Central memory CD8-positive, alpha-beta T cell (primary cell): ENCODE measurements at places on chromosomes 16 and 17.

- no peak overlapping the region for H3K4me3 ChIP-seq
- H3K27ac ChIP-seq, result no peak overlapping the region
- peaks cover 34% of the 10 kb centered on the region for H3K27me3 ChIP-seq
- no peaks in the 10 kb centered on the region for H3K4me1 ChIP-seq
Observed at GRCh38 chr17:77011173-77012011, 129.4 kb upstream of the SEC14L1 start.

- no peaks in the 10 kb centered on the region for H3K27me3 ChIP-seq
- H3K27ac ChIP-seq, result peak overlapping the region; percentile 60
- H3K4me1 ChIP-seq, result peaks cover 20% of the 10 kb centered on the region
- H3K4me3 ChIP-seq, result no peak overlapping the region
Observed at GRCh38 chr16:67444259-67445125, 13.6 kb downstream of the HSD11B2 start.

DNA sequence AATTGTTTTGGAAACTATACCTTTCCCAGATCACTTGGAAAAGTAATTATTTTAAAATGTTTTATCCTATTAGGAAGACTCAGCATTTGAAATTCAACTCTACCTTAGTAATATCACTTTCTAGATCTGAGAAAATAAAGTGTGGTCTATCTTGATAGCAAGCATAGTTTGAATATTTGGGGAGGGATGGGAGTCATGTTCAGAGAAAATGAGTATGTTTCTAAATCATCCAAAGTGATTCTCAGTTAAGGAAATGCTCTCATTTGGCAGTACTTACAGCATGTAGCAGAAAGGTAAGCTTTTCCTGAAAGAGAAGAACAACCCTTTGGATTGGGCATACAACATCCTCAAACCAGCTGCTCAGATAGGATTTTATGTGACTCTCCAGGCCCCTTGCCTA is 6.9 kb downstream of the C17orf75 start:
- no peak for DNase-seq
- no peak overlapping the region for H3K4me3 ChIP-seq
- H3K27ac ChIP-seq, result no peak overlapping the region

DNA sequence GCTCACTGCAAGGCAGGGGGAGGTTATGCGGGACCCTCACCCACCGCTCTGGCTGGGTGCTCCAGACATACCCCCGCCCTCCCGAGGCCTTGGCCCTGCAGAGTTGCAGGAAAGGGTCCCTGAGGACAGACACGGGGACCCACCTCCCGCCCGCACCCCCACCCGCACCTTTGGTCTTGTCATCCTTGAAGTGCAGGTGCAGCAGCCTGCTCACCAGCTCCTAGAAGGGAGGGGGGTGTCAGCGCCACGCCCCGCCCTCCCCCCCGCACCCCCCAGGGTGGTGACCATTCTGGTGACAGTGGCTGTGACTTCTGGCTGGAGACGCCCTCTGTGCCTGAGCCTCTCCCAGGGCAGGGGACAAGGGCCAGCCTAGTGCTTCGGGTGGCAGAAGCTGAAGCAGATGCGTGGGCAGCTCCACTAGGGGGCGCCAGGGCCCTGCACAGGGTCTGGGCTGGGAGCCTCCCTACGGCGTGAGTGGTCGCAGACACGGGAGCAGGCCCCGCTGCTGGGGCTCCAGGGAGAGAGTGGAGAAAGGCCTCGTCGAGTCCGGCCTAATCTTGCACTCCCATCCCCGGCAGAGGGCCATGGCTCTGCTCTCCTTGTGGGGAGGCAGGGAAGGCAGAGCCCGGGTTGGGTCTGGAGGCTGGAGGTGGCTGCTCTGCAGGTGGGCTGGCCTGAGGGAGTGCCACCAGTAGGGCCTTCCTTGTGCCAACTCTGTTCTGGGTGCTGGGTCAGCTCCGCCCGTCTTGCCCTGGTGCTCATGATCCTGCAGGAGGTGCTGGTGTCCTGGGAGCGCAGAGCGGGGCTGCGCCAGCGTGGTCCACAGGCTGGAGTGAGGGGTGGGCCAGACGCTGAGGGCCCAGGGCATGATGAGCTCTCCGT is 2.7 kb downstream of the CENPX start:
- H3K36me3 ChIP-seq, result peaks cover 5% of the 10 kb centered on the region
- DNase-seq, result peak; percentile 40
- peaks cover 26% of the 10 kb centered on the region for H3K4me1 ChIP-seq
- H3K27me3 ChIP-seq, result no peaks in the 10 kb centered on the region

GRCh38 chr17:30794372-30794771 is 30.1 kb downstream of the CRLF3 start:
- no peak overlapping the region for H3K4me3 ChIP-seq
- H3K27me3 ChIP-seq, result no peaks in the 10 kb centered on the region
- H3K36me3 ChIP-seq, result peaks cover 84% of the 10 kb centered on the region
- H3K4me1 ChIP-seq, result peaks cover 17% of the 10 kb centered on the region

DNA sequence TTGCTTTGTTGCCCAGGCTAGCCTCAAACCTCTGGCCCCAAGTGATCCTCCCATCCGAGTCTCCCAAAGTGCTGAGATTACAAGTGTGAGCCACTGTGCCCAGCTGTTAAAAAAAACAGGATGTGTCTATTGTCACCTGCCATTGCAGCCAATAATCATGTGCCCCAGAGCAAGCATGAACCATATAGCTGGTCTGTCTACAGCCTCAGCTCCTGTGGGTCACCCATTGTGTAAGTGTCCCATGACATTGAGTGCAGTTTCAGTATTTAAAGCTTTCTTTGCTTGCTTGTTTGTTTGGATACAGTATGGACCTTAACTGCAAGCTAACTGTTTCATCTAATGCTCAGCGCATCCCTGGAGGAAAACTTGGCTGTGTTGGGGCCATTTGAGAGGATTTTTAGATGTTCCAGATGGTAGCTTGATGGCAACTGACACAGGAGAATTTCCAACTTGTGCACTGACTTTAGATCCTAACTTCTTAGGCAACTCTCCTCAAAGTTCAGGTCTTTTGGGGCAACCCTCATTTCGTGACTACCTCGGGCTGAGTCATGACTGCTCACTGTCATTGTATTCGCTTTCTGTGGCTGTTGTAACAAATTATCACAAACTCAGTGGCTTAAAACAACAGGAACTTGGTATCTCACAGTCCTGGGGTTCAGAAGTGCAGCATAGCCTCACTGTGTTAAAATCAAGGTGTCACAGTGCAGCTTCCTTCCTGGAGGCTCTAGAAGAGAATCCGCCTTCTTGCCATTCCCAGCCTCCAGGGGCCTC is 30.3 kb upstream of the ADORA2B start:
- no peak overlapping the region for H3K27ac ChIP-seq
- H3K4me3 ChIP-seq, result no peak overlapping the region
- no peak for DNase-seq
- peaks cover 16% of the 10 kb centered on the region for H3K4me1 ChIP-seq

DNA sequence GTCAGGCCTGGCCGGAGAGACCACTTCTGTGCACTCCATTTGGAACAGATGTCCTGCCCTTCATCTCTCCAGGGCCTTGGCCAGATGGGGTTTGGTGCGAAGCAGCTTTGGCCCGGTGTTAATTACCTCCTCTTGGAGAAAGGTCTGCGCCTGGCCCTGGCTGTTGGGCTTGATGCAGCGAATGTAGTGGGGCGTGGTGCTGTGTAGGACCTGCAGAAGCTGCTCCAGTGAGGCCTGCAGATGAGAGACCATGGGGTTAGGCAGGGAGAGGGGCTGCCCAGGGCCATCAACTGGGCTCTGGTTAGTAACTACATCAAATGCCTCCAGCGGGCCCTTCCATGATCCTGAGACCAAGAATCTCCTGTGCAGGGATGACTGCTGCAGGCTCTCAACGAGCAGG is 18.7 kb downstream of the ZNHIT3 start:
- H3K27me3 ChIP-seq, result no peaks in the 10 kb centered on the region
- H3K36me3 ChIP-seq, result peaks cover 9% of the 10 kb centered on the region
- H3K4me1 ChIP-seq, result peaks cover 10% of the 10 kb centered on the region
- DNase-seq, result no peak
- H3K4me3 ChIP-seq, result no peak overlapping the region

GRCh38 chr16:4588386-4588785 is 26.3 kb downstream of the UBALD1 start:
- no peak for DNase-seq
- H3K4me1 ChIP-seq, result no peaks in the 10 kb centered on the region
- H3K36me3 ChIP-seq, result peaks cover 2% of the 10 kb centered on the region
- H3K4me3 ChIP-seq, result no peak overlapping the region

DNA sequence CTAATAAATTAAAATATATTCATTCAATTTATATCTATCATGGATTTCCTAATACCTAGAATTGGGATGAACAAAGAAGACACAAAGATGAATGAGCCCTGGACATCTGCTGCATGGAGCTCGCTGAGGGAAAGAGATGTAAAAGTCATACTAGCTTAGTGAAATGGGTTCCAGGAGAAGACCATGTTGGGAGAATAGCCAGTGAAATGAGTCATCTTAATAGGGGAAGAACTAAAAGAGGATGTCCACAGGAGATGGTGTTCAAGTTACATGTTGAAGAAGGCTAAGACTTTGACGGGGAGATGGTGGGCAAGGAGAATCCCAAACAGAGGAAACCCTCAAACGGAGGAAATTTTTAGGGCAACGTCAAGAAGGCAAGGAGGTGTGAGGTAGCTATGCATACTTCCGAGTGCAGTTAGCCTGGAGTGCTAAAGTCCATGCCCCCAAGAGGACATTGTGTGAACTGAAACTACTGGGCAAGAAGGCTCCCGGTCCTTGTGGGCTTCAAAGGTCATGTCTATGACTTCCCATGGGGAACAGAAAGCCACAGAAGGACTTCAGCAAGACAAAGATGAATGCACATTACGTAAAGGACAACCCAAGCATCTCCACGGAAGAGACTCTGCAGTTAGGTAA is 220.5 kb upstream of the CDH11 start:
- no peak for DNase-seq
- no peaks in the 10 kb centered on the region for H3K36me3 ChIP-seq
- no peaks in the 10 kb centered on the region for H3K4me1 ChIP-seq
- no peaks in the 10 kb centered on the region for H3K27me3 ChIP-seq
- H3K27ac ChIP-seq, result no peak overlapping the region

DNA sequence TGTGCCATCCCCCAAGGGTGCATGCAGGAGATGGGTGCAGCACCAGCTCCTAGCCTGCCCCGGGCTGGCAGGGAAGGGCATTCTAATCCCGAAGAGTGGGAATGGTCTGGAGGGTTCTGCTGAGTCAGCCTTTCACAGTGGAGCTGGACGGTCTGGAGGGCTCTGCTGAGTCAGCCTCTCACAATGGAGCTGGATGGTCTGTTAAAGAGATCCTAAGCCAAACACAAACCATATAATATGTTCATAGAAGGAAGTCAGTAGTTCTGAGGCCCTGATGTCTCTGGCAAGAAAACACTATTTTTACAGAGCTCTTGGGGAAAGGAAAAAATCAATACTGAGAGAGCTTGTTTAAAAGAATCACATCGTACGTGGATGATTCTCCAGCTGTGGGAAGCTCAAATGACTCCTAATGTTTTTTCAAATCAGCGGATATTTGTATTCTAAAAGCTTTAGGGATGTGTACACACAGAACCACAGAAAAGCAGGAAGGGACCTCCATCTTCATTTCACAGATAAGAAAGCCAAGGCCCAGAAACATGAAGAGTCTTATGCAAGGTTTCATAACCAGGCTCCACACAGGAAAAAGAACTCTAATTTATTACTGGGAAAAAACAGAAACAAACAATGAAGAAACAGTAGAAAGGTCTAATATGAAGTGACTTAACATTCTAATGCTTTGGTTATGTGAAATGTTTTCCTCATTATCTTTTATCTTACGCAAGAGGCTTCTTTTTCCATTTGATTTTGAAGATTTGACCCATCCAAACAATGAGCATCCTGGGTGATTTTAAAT is 176.3 kb downstream of the VPS53 start:
- H3K4me3 ChIP-seq, result no peak overlapping the region
- no peak overlapping the region for H3K27ac ChIP-seq
- no peak for DNase-seq
- no peaks in the 10 kb centered on the region for H3K27me3 ChIP-seq

DNA sequence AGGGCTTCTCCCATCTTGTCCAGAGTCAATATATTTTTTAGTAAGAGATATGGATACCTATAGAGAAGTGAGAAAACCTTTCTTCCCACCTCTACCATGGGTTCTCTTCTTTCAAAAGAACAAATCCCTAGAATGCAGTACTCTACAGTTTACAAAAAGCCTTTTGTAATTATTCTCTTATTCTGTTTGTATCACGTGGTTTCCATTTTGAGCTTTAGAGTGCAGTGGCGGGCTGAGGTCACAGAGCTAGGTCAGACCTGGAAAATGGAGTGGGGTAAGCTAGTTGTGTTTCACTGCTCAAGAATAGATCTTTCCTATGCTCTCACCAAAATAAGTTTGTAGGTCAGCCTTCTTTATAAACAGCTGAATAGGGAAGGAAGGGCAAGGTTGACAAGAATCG is 85.3 kb upstream of the MAF start:
- DNase-seq, result no peak
- peaks cover 61% of the 10 kb centered on the region for H3K27me3 ChIP-seq
- H3K36me3 ChIP-seq, result peaks cover 2% of the 10 kb centered on the region

DNA sequence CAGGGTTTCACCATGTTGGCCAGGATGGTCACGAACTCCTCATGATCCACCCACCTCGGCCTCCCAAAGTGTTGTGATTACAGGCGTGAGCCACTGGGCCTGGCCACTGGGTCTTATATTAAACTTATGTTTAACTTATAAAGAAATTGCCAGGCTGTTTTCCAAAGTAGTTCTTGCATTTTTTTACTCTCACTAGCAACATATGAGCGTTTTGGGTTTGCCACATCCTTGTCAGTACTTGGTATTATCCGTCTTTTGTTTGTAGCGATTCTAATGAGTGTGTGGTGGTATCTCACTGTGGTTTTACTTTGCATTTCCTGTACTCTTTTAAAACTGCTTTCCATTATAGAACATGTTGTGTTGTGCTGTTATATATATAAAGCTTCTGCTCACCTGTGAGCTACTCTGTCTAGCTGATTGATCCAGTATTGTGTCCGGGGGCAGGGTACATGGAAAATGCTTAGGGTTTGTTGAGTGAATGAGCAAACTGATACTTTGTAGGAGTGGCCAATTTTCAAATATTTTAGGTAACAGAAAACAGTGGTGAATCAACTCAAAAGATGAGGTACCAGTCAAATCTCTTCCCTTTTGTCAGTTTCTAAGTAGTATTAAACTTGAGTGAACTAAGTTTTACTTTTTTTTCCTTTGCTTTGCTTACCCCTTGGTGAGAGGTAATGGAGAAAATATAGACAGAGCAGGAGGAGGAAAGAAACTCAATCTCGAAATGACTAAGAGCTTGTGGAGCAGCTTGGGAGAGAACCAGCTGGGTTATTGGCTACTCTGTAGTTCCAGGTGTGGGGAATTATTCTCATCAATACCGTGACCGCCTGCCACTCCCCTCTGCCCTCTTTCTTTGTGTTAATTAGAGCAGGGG is 75.8 kb downstream of the PITPNC1 start:
- H3K4me1 ChIP-seq, result peaks cover 82% of the 10 kb centered on the region
- H3K4me3 ChIP-seq, result peak overlapping the region; percentile 59
- H3K27ac ChIP-seq, result peak overlapping the region; percentile 91
- H3K36me3 ChIP-seq, result peaks cover 11% of the 10 kb centered on the region
- peak; percentile 34 for DNase-seq
- no peaks in the 10 kb centered on the region for H3K27me3 ChIP-seq

DNA sequence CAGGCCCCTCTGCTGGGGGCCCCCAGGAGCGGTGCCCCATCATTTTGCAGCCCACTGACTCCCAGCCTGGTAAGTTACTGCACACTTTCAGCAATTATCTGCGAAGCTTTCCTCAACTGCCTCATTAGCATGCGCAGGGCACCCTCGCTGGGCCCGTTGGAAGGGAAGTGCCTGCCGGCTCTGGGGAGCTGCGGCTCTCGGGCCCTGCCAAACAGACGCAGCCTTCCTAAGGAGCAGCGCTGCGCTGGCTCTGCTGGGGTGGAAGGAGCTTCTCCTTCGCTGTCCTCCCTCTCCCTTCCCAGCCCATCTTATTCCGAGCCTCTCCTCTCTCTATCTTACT is 71.0 kb downstream of the RBBP6 start:
- peaks cover 53% of the 10 kb centered on the region for H3K27me3 ChIP-seq
- H3K36me3 ChIP-seq, result peaks cover 1% of the 10 kb centered on the region
- H3K4me1 ChIP-seq, result no peaks in the 10 kb centered on the region
- DNase-seq, result no peak
